Stomach (tissue), 19 donors: ENCODE measurements at places on chromosomes 6 and 20. TPM values are rescaled to one million over a fixed set of nuclear protein-coding genes. Genes with fewer than 3 reads are reported as not detected.

GRCh38 chr6:101146389-101146788 lies 247.1 kb upstream of the GRIK2 start:
- H3K4me3 ChIP-seq = no peak overlapping the region
- H3K27ac ChIP-seq = no peak overlapping the region
- H3K36me3 ChIP-seq = no peaks in the 10 kb centered on the region
- H3K27me3 ChIP-seq = no peaks in the 10 kb centered on the region
- DNase-seq = peak; percentile 2

- DNase-seq = peak; percentile 53
- peaks cover 31% of the 10 kb centered on the region for H3K36me3 ChIP-seq
- H3K27me3 ChIP-seq = no peaks in the 10 kb centered on the region
- H3K4me1 ChIP-seq = peaks cover 24% of the 10 kb centered on the region
- no peak overlapping the region for H3K4me3 ChIP-seq
Observed at GRCh38 chr20:48621376-48622078, 206.3 kb downstream of the PREX1 start.

- H3K4me3 ChIP-seq = no peak overlapping the region
- no peak for DNase-seq
Observed at GRCh38 chr6:154122195-154122925, 83.3 kb downstream of the OPRM1 start.

Gene RBM24
- polyA plus RNA-seq = 0.92 TPM

GRCh38 chr6:72865467-72865866 lies 243.6 kb downstream of the KCNQ5 start:
- H3K4me1 ChIP-seq = no peaks in the 10 kb centered on the region
- no peaks in the 10 kb centered on the region for H3K27me3 ChIP-seq
- H3K36me3 ChIP-seq = no peaks in the 10 kb centered on the region
- no peak overlapping the region for H3K4me3 ChIP-seq
- H3K27ac ChIP-seq = no peak overlapping the region

Gene CLPSL2
- polyA plus RNA-seq = not detected

Gene GPX5
- not detected for polyA plus RNA-seq

DNA sequence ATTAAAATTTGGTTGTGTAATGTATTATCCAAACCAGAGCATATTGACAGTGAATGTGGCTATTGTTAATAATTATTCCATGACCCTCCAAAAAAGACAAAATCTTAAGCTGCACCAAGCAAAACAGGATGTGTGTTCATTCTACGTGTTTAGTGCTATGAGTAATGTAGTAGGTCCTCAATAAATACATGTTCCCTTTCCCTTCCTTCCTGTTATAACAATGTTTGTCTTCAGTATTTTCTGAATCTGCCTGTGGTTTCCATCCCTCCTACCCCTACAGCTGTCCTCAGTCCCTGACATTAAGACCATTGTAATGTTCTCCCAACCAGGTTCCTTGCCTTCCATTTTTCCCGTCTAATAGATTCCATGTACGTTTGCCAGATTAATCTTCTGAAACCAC lies 163.8 kb downstream of the AIG1 start:
- no peaks in the 10 kb centered on the region for H3K27me3 ChIP-seq
- peaks cover 6% of the 10 kb centered on the region for H3K4me1 ChIP-seq
- no peak overlapping the region for H3K27ac ChIP-seq
- H3K36me3 ChIP-seq = no peaks in the 10 kb centered on the region

- no peaks in the 10 kb centered on the region for H3K36me3 ChIP-seq
- DNase-seq = no peak
- H3K27ac ChIP-seq = no peak overlapping the region
- H3K4me3 ChIP-seq = no peak overlapping the region
- peaks cover 9% of the 10 kb centered on the region for H3K27me3 ChIP-seq
Observed at GRCh38 chr20:47970282-47970903, 185.1 kb upstream of the SULF2 start.
